ENCODE measurements at places on chromosomes 2 and 18. TPM values are rescaled to one million over a fixed set of nuclear protein-coding genes. Genes with fewer than 3 reads are reported as not detected.

The SRSF7 gene
- polyA plus RNA-seq: 255 TPM

The DPP4 gene
- 106 TPM for polyA plus RNA-seq

The LYG2 gene
- polyA plus RNA-seq: 0.99 TPM

The AQP12A gene
- polyA plus RNA-seq: 0.33 TPM

- DNase-seq: no peak
Observed at GRCh38 chr2:33497221-33497650, 20.8 kb downstream of the RASGRP3 start.

DNA sequence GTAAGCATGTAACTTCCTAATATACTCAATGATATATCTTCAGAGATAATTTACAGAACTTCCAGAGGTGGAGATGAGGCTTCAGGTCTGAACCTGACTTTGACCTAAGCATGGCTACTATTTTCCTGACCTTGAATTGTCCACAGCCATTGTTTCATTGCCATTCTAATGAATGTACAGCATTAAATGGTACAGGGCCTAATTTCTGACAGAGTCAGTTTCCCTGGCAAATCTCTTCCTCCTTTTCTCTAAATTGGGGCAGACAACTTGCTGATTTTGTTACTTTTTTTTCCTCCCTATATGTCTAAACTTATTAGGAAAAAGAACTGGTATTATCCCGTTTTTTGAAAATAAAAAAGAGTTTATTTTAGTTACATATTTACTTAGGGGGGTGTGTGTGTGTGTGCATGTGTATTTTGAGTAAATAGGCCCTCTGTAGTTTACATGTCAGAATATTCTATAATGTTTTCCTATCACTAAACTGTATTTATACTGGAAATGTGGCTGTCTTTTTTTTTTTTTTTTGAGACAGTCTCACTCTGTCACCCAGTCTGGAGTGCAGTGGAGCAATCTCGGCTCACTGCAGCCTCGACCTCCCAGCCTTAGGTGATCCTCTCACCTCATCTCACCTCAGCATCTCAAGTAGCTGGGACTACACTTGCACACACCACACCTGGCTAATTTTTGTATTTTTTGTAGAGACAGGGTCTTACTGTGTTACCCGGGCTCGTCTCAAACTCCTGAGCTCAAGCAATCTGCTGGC is 43.3 kb upstream of the SCN9A start:
- no peak for DNase-seq

DNA sequence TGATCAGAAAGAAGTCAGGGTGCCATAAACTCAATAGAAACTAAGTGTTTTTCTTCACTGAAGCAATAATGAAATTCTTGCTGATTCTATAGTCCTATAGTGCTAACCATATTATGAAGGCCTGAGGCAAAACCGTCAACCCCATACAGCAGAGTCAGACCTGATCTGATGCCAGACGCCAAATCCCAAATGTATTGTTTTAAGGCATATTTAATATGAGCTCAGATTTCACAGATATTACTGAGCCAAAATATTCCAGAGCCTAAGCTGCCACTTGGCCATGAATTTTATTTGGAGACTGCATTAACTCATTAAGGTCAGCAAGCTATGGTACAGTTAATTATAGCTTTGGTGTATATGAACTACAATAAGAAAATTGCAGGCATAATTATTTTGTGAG is 53.4 kb downstream of the SCN1A start:
- DNase-seq: no peak

- DNase-seq: no peak
Observed at GRCh38 chr2:121071034-121071504, 213.9 kb downstream of the TFCP2L1 start.

DNA sequence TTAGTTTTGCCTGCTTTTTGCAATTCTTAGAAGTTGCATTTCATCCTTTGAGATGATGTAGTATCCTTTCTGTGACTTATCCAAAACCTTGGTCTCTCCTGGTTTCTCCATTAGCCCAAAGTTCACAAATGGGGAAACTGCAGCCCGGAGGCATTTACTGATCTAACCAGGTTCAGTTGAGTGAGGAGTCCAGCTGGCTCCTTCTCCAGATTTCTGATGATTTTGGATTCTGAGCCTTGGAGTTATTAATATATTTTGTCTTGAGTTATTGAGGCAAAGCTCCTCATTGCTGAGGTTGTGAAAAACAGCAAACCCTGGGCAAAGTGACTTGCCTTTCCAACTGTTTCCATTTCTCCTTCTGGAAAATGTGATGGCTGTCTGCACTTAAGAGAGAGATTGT is 1.7 kb downstream of the SLC1A4 start:
- DNase-seq: no peak

GRCh38 chr2:81545626-81546025 is 1241.1 kb upstream of the LRRTM1 start:
- DNase-seq: no peak

- DNase-seq: no peak
Observed at GRCh38 chr2:31287654-31288053, 53.7 kb downstream of the EHD3 start.

DNA sequence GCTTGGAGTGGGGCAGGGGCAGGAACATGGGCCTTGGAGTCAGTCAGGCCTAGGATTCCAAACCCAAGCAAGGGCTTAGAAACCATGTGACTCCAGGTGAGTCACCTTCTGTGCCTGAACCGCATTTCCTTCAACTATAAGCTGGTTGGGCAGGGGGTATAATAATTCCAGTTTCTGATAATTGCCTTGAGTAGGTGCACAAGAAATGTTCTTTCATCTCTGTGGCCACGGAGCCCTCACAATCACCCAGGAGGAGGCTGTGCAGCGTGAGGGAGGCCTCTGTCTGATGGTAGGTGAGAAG is 112.1 kb upstream of the HAAO start:
- DNase-seq: no peak

GRCh38 chr2:11288431-11288830 is 56.0 kb downstream of the ROCK2 start:
- DNase-seq: no peak

- DNase-seq: no peak
Observed at GRCh38 chr2:157245846-157246764, 11.4 kb upstream of the GALNT5 start.

Data from renal pelvis (tissue), 12 donors.